ENCODE measurements at places on chromosomes 3 and 15. TPM values are rescaled to one million over a fixed set of nuclear protein-coding genes. Genes with fewer than 3 reads are reported as not detected.

DNA sequence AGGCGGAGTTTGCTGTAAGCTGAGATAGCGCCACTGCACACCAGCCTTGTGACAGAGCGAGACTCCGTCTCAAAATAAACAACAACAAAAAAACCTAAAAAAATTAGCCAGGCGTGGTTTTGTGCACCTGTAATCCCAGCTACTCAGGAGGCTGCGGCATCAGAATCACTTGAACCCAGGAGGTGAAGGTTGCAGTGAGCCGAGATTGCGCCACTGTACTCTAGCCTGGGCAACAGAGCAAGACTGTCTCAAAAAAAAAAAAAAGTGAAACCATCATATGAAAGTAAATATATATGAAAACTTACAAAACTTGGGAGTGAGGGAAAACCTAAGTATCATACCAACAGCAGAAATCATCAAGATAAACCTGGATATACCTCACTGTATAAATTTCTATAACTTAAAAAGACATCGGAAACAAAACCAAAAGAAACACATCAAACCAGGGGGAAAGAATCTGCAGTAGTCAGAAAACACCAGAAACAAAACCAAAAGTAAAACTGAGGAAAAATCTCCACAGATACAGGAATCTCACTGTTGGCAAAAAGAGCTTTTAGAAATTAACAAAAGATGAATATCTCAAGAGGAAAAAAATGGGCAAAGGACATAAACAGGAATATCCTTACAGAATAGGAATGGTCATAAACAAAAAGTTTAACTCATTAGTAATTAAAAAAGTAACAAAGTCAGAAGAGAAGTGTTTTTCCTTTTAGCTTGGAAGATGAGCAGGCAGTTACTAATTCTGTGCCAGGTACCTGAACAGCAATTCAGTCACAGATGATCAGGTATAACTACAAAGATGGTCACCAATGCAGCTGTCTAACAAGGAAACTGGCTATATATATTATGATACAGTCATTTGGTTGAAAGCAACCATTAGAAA, 41.3 kb downstream of the ETV5 start:
- peak overlapping the region; percentile 51 for H3K4me3 ChIP-seq
- no peak for DNase-seq
- peaks cover 26% of the 10 kb centered on the region for H3K27me3 ChIP-seq
- H3K36me3 ChIP-seq: peaks cover 22% of the 10 kb centered on the region

DNA sequence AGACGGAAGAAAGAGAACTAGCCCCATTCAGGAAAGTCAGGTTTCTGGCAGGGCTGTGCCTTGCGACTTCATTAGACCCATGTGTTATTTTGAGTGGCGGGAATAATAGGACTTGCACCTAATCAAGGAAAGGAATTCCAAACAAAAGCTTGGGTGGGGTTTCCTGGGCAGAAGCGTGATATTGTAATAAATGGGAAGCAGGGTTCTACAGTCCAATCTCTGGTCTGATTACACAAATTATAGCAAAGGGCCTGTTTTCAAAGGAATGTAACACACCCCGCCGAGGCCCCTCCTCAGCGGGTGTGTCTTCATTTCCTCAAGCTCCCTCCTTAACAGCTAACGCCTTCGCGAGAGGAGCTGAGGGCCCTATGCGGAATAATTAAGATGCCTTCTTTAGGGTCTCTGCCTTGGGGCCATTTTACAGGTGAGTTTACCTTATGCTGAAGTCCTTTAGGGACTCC, 396.0 kb upstream of the C2CD4B start:
- H3K27ac ChIP-seq: no peak overlapping the region
- no peaks in the 10 kb centered on the region for H3K4me1 ChIP-seq
- no peak overlapping the region for H3K4me3 ChIP-seq
- peaks cover 15% of the 10 kb centered on the region for H3K27me3 ChIP-seq

The RBP2 gene
- total RNA-seq: not detected

The GLDN gene
- not detected for total RNA-seq

GRCh38 chr15:101045835-101046691, 126.9 kb downstream of the LRRK1 start:
- H3K27ac ChIP-seq: no peak overlapping the region
- no peaks in the 10 kb centered on the region for H3K4me1 ChIP-seq
- peaks cover 13% of the 10 kb centered on the region for H3K27me3 ChIP-seq
- H3K4me3 ChIP-seq: no peak overlapping the region
- no peaks in the 10 kb centered on the region for H3K36me3 ChIP-seq
- DNase-seq: no peak

The KLF15 gene
- total RNA-seq: not detected

GRCh38 chr15:68704496-68705021, 116.1 kb downstream of the ANP32A start:
- H3K27ac ChIP-seq: no peak overlapping the region
- H3K4me1 ChIP-seq: no peaks in the 10 kb centered on the region
- DNase-seq: no peak
- H3K36me3 ChIP-seq: no peaks in the 10 kb centered on the region

- H3K36me3 ChIP-seq: no peaks in the 10 kb centered on the region
- H3K4me3 ChIP-seq: peak overlapping the region; percentile 14
- peaks cover 19% of the 10 kb centered on the region for H3K4me1 ChIP-seq
- H3K27me3 ChIP-seq: no peaks in the 10 kb centered on the region
These were observed 856 bp downstream of the ZBTB38 start for GRCh38 chr3:141368925-141369794.

DNA sequence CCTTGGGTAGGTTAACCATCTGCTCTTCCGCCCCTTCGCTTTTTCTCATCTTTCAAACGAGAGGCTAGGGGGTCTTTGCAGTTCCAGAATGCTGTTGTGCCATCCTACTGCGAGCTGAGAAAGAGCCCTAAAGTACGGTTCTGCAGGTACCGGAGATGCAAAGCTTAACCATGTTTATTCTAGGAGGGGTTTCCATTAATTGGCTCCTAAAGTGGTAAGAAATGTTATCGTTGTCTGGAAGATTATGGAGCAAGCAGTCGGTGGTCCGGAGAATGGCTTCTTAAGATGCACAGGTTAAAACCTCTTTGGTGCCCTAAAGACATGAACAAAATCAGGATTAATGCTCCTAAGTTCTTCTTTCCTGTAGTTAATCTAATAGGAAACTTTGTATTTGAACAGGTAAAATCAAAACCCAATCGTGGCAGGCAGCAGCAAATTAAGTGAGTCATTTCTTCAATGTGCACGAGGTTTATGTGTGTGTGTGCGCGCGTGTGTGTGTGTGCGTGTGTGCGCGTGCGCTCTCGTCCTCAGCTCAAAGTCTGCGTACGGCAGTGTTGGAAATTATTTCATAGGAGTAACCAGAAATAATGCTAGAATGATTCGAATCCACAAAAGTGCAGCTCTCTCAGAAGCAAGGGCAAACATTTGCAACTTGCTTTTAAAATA, 772 bp downstream of the FAM81A start:
- peaks cover 51% of the 10 kb centered on the region for H3K27me3 ChIP-seq
- H3K4me3 ChIP-seq: peak overlapping the region; percentile 40
- no peaks in the 10 kb centered on the region for H3K36me3 ChIP-seq
- no peak overlapping the region for H3K27ac ChIP-seq
- H3K4me1 ChIP-seq: peaks cover 13% of the 10 kb centered on the region
- no peak for DNase-seq

DNA sequence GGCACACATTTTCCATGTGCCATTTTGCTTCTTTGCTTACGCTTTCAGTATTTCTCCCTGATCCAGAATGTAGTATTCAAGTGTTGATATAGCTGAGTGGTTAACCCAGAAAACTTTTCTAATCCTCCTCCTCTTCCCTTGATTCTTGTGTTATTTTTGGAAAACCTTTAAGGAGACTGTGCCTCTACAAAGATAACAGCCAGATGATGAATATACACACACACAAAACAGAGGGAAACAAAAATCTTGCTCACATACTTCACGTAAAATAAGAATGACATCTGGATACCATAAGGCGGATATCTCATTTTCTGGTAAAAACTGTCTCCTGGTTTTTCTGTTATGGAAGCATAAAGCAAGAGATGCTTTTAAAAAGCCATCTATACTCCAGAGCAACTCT, 295.8 kb upstream of the THBS1 start:
- H3K27me3 ChIP-seq: peaks cover 43% of the 10 kb centered on the region
- no peaks in the 10 kb centered on the region for H3K4me1 ChIP-seq
- H3K4me3 ChIP-seq: no peak overlapping the region

DNA sequence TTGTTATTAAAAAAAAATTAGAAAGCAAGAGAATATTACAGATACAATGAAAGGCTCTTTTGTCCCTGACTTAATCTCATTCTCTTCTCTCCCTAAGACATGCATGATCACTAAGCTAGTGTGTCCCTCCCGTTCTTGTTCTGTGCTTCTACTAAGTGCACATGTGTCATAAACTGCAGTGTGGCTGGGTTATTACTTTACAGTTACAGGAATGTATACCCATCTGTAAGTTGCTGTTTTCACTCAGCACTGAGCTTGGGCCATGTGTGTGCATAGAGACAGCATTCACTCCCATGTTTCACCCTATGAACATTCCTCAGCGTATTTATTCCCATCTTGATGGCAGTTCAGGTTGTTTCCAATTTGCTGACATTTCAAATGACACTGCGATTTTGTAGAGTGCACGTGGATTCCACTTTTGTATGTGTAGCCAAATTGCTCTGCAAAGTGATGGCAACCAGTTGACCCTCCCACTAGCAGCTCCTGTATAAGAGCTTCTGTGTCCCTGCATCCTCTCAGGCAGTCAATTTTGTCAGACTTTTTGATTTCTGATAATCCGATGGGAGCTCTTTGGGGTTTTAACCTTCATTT, 145.8 kb upstream of the UBE2E1 start:
- no peak overlapping the region for H3K27ac ChIP-seq
- H3K36me3 ChIP-seq: no peaks in the 10 kb centered on the region
- peaks cover 11% of the 10 kb centered on the region for H3K27me3 ChIP-seq
- no peak for DNase-seq
- peaks cover 12% of the 10 kb centered on the region for H3K4me1 ChIP-seq

GRCh38 chr3:124992041-124992440, 57.5 kb upstream of the MUC13 start:
- H3K4me1 ChIP-seq: peaks cover 11% of the 10 kb centered on the region
- no peak for DNase-seq
- no peaks in the 10 kb centered on the region for H3K27me3 ChIP-seq
- no peak overlapping the region for H3K4me3 ChIP-seq
- no peak overlapping the region for H3K27ac ChIP-seq

The LIPH gene
- not detected for total RNA-seq

- H3K4me1 ChIP-seq: peaks cover 47% of the 10 kb centered on the region
- DNase-seq: peak; percentile 35
- H3K4me3 ChIP-seq: peak overlapping the region; percentile 94
- H3K36me3 ChIP-seq: no peaks in the 10 kb centered on the region
- H3K27me3 ChIP-seq: no peaks in the 10 kb centered on the region
These were observed 494 bp upstream of the NISCH start for GRCh38 chr3:52454938-52455282.

The NR1I2 gene
- total RNA-seq: not detected

The LRRC58 gene
- total RNA-seq: 20.8 TPM

DNA sequence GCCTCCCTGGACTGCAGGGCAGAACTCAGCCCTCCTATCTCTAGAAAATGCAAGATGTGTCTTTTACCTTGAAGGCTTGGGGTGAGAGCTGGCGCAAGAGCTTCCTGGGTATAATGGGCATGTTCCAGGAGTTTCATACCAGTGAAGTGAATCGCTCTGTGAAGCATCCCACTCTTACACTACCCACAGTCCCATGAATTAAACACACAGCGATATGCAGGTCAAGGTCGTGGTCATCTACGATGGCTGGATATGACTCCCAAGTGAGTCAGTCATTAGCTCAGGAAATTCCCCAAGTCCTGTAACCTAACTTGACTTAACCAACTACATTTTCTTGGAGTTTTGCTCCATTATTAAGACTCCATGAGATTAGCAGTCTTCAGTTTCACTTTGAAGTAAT, 439.7 kb downstream of the NTRK3 start:
- no peak overlapping the region for H3K4me3 ChIP-seq
- no peaks in the 10 kb centered on the region for H3K4me1 ChIP-seq
- no peak for DNase-seq
- no peaks in the 10 kb centered on the region for H3K27me3 ChIP-seq
- no peak overlapping the region for H3K27ac ChIP-seq
- H3K36me3 ChIP-seq: no peaks in the 10 kb centered on the region

- H3K27ac ChIP-seq: no peak overlapping the region
- H3K4me3 ChIP-seq: no peak overlapping the region
These were observed 16.4 kb downstream of the FAM107A start for GRCh38 chr3:58560771-58561311.

- peak overlapping the region; percentile 41 for H3K27ac ChIP-seq
- peak overlapping the region; percentile 3 for H3K4me3 ChIP-seq
- H3K27me3 ChIP-seq: no peaks in the 10 kb centered on the region
- H3K36me3 ChIP-seq: peaks cover 4% of the 10 kb centered on the region
- no peak for DNase-seq
These were observed 34.0 kb downstream of the FNDC3B start for GRCh38 chr3:172073262-172073915.

DNA sequence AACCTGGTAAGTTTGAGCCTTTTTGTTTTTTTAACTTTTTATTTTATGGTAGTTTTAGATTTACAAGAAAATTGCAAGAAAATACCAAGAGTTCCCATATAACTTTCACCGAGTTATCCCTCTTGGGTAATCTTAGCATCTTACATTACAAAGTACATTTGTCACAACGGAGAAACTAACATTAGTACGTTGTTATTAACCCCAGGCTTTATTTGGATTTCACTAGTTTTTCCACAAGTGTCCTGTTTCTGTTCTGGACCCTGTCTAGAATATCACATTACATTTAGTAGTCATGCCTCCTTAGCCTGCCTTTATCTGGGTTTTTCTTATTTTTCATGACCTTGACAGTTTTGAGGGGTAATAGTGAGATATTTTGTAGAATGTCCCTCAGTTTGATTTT, 53.5 kb upstream of the KPNA4 start:
- no peak overlapping the region for H3K27ac ChIP-seq
- no peak for DNase-seq
- H3K27me3 ChIP-seq: peaks cover 22% of the 10 kb centered on the region
- H3K4me1 ChIP-seq: no peaks in the 10 kb centered on the region
- H3K4me3 ChIP-seq: no peak overlapping the region
- H3K36me3 ChIP-seq: no peaks in the 10 kb centered on the region

- H3K27me3 ChIP-seq: no peaks in the 10 kb centered on the region
- DNase-seq: no peak
- no peak overlapping the region for H3K4me3 ChIP-seq
- H3K36me3 ChIP-seq: peaks cover 26% of the 10 kb centered on the region
- H3K4me1 ChIP-seq: peaks cover 6% of the 10 kb centered on the region
These were observed 98.5 kb upstream of the SLC2A2 start for GRCh38 chr3:171125010-171125409.

- no peaks in the 10 kb centered on the region for H3K27me3 ChIP-seq
- H3K36me3 ChIP-seq: peaks cover 17% of the 10 kb centered on the region
- peak overlapping the region; percentile 64 for H3K4me3 ChIP-seq
These were observed 95.5 kb downstream of the ST6GAL1 start for GRCh38 chr3:187025656-187026316.

The RAD51 gene
- 36.2 TPM for total RNA-seq

DNA sequence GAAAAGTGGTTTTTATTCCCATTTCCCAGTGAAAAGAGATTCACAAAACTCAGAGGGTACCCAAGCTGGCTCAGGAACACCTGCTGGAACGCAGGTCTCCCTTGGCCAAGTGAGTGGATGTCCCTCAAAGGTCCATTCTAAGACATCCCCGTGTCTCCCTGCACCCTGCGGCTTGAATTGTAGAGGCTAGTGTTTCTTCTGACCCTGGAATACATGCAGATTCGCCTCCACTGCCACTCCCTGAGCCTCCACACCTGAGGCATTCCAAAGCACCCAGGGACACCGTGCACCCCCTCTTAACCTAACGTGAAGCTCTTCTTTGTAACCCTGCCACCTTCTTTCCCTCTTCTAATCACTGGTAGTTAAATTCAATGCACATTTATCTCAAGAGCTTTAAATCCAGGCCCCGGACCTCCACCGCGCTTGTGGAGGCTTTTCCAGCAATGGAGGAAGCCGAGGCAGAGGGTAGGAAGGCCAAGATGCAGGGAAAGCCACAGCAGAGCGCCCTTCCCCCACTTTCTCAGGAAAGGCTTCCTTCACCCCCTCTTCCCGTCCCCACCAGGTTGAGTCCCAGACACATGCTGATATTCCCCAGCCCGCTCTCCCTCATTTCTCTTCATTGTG, 590 bp upstream of the ITGA11 start:
- no peak overlapping the region for H3K27ac ChIP-seq
- H3K4me1 ChIP-seq: no peaks in the 10 kb centered on the region
- DNase-seq: no peak
- no peaks in the 10 kb centered on the region for H3K36me3 ChIP-seq
